Effector CD8-positive, alpha-beta T cell (primary cell): ENCODE measurements at places on chromosomes 5 and 9.

GRCh38 chr5:54329731-54330709, 19.6 kb upstream of the ARL15 start:
- no peak for DNase-seq

GRCh38 chr5:115369430-115370144, 73.1 kb upstream of the CCDC112 start:
- DNase-seq: no peak

GRCh38 chr5:7927466-7928375, 58.8 kb downstream of the MTRR start:
- DNase-seq: no peak

GRCh38 chr5:174246743-174247142, 201.2 kb downstream of the NSG2 start:
- DNase-seq: no peak

GRCh38 chr5:169795338-169795737, 158.3 kb downstream of the DOCK2 start:
- no peak for DNase-seq

DNA sequence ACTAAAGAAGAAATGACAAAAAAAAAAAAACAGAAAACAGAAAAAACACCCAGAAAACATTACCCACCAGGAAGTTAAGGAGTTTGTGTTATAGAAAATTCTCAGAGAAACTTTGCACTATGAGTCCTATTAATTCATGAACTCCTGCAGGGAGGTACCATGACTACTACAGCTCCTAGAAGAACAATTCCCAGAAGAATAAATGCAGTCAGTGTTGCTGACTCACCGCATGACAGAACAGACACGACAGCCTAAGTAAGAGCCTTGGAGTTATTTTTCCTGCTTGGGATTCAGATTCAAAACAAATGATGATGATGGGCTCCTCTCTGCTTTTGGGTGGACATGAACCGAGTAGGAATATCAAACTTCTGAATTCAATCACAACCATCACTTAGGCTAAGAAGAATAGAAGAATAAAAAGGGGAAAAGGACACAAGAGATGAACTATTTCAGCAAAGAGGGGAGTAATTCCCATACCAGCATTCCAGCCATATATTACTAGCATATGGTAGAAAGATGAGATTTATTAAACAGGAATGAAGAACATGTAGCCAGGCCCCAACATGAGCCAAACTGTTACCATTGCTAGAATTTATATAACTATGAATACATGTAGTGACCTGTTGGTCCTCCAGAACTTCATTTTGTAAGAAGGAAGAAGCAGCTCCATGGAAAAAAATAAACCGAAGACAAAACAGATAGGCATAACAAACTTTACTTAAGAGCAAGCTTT, 209.6 kb upstream of the PDE4D start:
- DNase-seq: no peak

DNA sequence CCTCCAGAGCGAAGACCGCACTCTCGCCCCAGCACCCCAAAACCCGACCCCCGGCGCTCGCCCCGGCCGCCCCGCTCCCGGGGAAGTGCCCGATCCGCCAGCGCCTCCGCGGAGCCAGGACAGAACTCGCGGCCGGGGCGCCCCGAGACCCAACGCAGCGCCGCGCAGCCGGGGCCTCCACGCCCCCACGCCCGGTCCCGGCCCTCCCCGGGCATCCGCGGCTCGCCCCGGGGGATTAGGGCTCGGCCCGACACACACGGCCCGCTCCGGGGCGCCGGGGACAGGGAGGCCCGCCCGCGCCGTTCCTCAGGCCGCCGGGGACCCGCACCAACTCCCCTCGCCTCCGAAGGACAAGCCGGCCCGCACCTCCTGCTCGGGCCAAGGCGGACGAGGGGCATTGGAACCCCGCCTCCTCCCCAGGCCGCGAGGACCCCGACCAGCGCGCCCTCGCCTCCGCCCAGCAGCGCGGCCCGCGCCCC, 544 bp downstream of the FNBP1 start:
- DNase-seq: no peak
